NCI-H1417 treated with DMSO at 0.1 percent for 48 hours (cell line): ENCODE measurements at places on chromosomes 2 and 18.

GRCh38 chr18:48713309-48713708 is 174.5 kb downstream of the CTIF start:
- DNase-seq: no peak

- DNase-seq: no peak
These were observed 14.7 kb downstream of the NIFK start for GRCh38 chr2:121721926-121722325.

GRCh38 chr18:51516478-51517038 is 319.1 kb upstream of the MEX3C start:
- no peak for DNase-seq

GRCh38 chr2:171431677-171432167 is 2.1 kb downstream of the METTL8 start:
- no peak for DNase-seq

DNA sequence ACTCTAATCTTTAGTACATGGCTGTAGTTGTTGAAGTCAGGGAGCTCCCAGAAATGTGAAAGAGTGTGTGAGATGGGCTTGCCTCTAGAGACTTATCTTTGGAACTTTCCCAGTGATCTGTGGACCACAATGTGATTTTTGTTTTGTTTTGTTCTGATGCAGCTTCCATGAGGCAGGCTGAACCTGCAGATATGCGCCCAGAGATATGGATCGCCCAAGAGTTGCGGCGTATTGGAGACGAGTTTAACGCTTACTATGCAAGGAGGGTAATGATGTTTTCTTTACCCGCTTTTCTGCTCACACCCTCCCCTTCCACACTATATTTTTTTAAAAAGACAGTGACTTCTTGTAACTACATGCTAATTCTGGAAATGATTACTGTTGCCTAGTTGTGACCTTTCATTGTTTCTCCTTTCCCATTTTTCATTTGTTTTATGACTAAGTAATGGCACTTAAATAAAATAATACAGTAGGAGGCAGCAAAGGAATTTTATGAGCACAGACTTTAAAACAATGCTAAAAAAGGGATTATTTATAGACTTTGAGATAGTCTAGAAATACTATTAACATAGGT is 29.3 kb downstream of the BCL2L11 start:
- DNase-seq: no peak

- DNase-seq: no peak
These were observed 36.8 kb downstream of the LAMA3 start for GRCh38 chr18:23725827-23726661.

- DNase-seq: no peak
These were observed 67.4 kb upstream of the STAM2 start for GRCh38 chr2:152242787-152243472.

GRCh38 chr2:69572641-69573040 is 70.9 kb downstream of the AAK1 start:
- no peak for DNase-seq

GRCh38 chr2:26033270-26033817 is 540 bp upstream of the RAB10 start:
- DNase-seq: peak; percentile 91

- DNase-seq: no peak
These were observed 55.6 kb downstream of the THADA start for GRCh38 chr2:43540021-43540779.

- DNase-seq: no peak
These were observed 832.8 kb downstream of the RNF144A start for GRCh38 chr2:7749895-7750559.

- no peak for DNase-seq
These were observed 95.6 kb downstream of the NUP35 start for GRCh38 chr2:183219888-183220287.

DNA sequence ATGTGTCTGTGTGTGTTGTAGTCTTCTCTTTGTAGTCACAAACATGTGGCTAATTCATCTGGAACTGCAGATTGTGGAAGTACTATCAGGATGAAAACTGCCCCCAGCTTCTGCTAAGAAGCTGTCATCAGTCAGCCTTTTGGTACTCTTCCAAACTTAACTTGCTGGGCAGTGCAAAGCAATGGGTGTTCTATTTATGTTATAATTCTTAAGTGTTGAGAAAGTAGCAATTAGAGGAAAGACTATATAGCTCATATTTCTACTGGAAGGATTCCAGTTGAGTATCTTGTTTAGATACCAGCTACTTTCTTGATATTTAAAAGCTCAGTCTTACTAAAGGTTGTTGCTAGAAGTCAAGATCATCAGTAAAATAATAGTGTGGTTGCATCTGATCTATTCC is 52.1 kb downstream of the SLC38A11 start:
- no peak for DNase-seq

DNA sequence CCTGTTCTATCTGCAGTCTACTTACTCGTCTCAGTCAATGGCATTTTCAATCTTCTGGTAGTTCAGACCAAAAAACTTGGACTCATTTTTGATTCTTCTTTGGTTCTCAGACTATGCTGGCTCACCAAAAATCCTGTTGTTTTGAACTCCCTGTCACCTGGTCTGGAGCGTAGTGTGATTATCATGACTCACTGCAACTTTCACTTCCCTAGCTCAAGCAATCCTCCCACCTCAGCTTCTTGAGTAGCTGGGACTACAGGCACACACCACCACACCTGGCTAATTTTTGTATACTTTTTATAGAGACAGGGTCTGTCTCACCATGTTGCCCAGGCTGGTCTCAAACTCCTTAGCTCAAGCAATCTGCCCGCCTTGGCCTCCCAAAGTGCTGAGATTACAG is 163.3 kb upstream of the CDH7 start:
- no peak for DNase-seq

DNA sequence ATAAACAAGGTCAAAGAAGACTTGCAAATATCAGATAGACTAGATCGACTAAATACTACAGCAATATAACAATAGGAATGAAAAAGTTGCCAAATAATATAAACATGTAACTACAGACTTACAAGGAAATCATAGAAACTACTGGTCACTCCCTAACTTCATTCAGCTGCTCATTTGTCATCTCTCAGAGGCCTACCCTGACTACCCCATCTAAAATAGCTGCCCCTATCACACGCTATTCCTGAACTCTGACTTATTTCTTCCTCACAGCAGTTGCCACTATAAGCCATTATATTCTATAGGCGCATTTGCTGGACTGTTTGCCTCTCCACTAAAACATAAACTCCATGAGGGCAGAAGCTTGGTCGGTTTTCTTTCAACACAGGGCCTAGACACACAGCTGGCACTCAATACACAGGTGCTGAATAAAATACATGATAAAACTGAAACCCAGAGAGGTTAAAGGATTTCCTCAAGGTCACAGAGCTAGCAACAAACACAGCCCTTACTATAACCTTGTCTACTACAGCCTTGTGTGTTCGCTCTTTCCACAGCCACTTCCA is 1.8 kb downstream of the STRN start:
- no peak for DNase-seq

DNA sequence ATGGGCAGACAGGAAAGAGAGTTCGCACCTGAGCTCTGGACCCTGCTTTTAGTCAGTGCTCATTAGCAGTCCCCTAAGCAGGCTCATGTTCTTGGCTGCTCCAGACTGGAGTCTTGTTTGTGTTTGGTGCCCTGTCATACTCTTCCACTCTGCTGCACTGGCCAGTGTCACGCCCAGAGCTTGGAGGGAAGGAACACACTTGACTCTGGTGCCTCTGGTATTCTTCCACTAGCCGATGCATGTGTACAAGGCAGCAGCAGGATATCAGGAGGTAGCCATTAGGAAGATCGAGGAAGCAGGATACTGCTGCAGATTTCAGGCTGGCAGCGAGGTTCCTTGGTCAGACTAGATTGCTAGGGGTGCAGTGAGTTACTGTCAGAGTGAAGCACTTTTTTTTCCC is 81.4 kb upstream of the B3GNT2 start:
- DNase-seq: no peak

GRCh38 chr18:53234610-53235009 is 894.6 kb downstream of the DCC start:
- no peak for DNase-seq

DNA sequence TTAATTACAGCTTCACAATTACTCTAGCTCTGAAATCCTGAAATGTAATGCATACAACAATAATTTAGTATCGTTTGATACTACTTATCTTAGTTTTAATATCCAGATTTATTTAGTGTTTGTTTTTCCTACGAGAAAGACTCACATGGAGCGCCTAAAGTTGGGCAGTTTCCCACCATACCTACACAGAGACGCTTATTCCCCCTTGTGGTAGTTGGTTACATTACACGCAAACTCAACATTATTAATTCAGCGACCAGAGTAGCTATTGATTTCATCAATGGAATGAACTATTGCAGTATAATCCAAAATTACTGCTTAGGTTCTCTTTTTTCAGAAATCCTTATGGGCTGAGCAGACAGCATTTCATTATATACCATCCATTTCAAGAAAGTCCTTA is 164.0 kb upstream of the REG3G start:
- DNase-seq: no peak

DNA sequence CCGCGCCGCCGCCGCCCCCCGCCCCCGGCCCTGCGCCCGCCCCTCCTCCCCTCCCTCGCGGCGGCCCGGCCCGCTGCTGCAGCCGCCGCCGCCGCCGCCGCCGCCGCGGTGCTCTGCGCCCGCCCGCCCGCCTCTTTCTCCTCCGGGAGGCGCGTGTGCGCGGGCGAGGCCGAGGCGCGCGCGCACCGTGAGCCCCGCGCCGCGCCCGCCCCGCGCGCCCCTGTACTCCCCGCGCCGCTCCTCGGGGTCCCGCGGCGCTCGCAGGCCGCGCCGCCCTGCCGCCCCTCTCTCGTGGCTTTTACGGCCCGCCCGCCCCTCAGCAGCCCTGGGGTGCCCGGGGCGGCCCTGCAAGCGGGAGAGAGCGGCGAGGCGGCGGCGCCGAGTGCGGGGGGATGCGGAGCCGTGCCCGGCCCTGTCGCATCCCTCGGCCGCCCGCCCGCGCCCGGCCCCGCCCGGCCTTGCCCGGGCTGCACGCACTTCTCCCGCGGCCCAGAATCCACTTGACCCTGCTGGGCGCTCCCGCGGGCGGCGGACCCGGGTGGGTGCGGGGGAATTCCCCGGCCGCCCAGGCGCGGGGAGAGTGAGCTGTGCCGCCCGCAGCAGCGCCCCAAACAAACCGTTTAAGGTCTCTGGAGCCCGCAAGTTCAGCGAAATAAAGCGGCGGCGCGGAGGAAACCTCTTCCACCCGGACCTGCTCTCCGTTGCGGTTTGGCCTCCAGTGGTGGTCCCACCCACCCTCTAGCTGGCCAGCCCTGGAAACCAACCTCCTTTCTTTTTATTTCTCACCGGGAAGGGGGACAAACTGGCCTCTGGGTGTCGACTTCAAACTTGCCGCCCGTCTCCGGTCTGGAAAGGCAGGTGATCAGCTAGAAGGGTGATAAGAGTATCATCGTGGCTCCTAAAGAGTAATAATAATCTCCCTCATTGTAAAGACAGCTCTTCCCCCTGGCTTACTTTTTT is 37.4 kb downstream of the AFF3 start:
- no peak for DNase-seq

GRCh38 chr2:31032475-31032874 is 105.8 kb downstream of the GALNT14 start:
- no peak for DNase-seq

- no peak for DNase-seq
These were observed 580.4 kb upstream of the FAM98A start for GRCh38 chr2:34179511-34179910.

DNA sequence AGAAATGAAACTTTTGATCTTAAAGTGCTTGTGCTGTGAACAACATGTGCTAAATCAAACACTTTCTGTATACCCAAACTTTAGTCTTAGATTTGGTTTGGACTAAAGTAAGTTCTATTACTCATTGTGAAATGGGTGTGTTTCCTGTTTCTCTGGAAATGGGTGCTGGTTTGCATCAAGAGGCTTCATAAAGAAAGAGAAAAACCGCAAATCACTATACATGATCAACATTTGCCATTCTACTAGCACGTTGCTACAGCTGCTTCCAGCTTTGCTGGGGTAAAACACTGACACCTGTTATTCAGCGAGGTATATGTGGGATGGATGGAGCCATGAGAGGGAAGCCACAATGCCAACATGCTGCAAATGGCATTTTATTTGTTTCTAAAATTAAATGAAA is 547.0 kb upstream of the ACVR2A start:
- DNase-seq: no peak
